ENCODE measurements at places on chromosomes 6 and 20.

DNA sequence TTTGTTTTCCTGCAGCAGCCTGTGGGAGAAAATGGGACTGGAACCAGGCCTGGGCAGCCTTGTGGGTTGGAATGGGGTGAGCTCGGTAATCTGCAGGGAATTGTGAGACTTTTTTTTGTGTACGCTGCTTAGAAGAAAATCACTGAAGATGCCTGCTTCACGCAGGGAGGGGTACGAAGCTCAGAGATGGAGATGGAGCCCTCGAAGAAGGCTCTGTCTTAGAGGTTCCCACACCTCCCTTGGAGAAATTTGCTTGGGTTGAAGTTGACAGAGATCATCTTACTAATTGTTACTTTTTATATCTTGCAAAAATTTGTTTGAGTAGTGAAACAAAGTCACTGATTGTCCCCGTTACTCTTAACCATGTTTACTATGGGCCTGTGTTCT is 894 bp downstream of the PYGB start:
- no peak for DNase-seq

- no peak for DNase-seq
These were observed 469 bp upstream of the XRN2 start for GRCh38 chr20:21302664-21303060.

DNA sequence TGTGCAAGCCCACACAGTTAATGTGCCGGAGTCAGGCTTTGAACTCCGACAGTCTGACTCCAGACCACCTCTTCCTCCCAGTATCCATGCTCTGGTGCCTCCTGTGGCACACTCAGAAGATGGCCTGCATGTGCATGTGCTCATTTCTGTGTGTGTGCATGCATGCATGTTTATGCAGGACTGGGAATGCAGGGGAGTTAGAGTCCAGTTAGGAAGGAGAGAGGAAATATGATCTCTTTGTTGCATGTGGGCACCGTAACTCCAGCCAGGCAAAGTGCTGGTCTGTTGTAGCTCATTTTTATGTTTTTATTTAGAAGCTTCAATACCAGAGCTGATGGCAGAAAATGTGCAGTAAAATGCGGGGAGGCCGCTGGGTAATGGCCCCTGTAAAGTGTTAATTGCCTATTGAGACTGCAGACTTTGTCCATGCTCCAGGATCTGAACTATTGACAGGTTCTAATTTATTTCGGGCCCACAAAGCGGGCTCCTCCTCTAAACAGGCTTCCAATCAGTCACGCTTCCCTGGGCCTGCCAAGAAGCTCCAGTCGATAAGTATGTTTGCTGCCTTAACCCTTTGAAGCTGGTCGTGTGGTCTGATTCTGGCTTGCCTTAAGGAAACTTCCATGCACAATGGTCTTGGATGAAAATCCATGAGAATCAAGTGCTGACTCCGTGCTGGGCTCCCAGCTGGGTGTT is 248.3 kb downstream of the DHX35 start:
- DNase-seq = no peak

- DNase-seq = no peak
These were observed 3.1 kb downstream of the SHPRH start for GRCh38 chr6:145960918-145961589.

- DNase-seq = no peak
These were observed 5.4 kb upstream of the PRDM1 start for GRCh38 chr6:106080763-106081095.

DNA sequence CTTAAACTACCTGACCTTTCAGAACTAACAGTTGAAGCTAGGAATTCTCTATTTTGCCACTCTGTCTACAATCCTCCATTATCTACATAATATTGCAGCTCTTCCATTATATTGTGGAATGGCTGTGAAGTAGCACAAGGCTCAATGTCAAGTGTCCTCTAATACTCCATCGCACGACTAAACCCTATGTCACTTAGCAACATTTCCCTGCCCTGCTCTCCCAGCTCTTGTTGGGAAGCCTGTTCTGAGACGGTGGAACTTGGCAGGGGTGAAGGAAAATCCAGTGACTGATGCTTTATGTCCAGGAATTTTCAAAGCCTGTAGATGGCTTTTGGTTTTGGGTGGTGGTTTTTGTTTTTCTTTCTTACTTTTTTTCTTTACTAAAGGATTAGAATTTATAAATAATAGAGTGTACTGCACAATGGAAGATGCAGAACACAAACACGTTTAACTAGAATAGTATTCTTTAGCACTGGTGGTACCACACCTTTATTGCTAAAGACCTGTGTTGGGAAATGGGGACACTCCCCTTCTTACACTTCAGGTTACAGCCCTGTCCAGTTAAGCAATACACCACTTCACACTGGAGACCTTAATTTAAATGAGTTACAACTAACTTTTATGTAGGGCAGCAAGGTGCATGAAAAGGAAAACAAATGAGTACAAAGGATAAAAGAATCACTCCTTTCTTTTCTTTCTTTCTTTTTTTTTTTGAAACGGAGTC is 20.7 kb upstream of the AMD1 start:
- no peak for DNase-seq

GRCh38 chr6:147156218-147156617 is 48.0 kb upstream of the STXBP5 start:
- DNase-seq = no peak

DNA sequence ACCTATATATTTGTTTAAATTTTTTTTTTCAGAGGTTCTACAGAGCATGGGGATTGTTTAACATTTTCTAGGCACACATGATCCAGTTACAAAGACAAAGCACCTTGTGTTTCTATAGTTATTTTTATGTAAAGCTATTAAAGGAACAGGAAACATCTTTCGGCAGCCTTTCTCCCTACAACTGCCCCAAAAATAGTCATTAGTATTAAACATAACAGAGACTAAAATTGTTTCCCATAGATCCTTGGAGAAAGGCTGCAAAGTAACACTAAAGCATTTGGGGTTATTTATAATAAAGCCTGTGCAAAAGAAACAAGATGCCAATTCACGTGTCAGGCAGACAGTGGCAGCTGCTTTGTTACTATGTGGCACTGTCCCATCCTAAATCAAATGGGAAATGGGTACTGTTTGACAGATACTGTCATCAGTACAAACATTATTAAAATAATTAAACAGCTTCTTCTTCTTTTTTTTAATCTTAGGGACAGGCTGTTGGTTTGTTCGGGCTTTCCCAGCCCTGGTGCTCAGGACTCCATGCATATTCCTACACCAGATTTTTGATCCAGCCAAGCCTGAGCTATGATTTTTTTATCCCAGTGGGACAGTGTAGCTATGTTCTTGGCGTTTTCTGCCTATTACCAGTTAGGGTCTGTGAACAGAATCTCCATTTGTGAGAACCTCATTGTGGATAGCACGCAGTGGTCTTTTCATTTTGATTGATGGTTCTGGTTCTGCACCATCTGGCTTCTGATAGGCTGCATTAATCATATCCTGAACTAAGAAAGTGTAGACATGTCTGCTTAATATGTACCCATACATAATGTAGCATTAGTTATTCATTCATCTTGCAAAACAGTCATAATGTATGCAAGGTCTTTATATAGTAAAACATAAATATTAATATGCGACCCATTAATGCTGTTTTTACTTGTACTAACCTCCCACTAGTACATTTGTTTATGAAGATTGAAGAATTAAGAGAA is 460.4 kb upstream of the SOX4 start:
- no peak for DNase-seq

GRCh38 chr20:10218536-10219451 is at the start of gene SNAP25:
Gene SNAP25, plus strand, starts transcription at chr20:10218830. Its CDS starts 56,662 bp downstream, at chr20:10275492.
- no peak for DNase-seq

DNA sequence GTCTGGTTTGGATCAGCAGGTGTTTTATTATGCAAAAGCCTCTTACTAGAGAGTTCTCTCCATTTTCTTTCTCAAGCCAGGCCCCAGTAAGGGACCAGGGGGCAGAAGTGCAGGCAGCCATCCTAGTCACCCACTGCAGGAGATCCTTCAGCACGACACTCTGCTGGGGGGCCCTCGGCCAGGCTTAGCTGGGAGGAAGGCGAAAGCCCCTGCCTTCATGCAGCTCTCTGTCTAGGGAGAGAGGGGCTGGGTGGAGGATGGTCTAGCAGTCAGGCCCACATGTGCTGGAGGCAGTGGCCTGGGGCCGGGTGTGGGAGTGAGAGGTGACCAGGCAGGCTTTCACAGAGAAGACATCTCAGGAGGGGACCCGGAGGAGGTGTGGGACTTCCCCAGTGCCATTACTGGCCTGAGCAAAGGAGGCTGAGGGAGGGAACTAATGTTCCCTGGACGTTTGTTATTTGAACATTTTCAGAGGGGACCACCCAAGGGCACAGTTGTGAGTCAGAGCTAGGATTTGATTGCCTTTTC is 33.5 kb upstream of the VSTM2L start:
- DNase-seq = no peak

GRCh38 chr6:89483111-89483720 is 50.3 kb downstream of the ANKRD6 start:
- no peak for DNase-seq

DNA sequence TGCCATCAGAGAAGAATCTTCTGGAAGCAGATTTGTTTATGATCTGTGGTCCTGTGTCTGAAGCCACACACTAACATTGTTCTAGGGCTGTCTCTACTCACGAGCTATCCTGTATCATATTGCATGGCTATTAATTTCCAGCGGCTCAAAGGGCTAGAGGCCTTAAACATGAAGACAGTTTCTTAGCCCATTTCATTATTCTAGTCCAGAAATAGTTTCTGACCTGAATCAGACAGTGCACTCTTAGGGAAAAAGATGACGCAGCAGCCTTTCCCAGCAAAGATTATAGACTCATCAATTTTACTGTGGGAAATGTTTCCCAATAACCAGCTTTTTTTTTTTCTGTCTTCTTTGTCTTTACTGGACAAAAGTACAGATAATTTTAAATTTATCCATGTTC is 105.3 kb upstream of the SUPT3H start:
- no peak for DNase-seq

- peak; percentile 13 for DNase-seq
These were observed 76.4 kb downstream of the EYA2 start for GRCh38 chr20:46970937-46971630.

- no peak for DNase-seq
These were observed 180.2 kb downstream of the EPM2A start for GRCh38 chr6:145555084-145555483.

- DNase-seq = no peak
These were observed 27.6 kb downstream of the ZNF311 start for GRCh38 chr6:28977341-28978132.

DNA sequence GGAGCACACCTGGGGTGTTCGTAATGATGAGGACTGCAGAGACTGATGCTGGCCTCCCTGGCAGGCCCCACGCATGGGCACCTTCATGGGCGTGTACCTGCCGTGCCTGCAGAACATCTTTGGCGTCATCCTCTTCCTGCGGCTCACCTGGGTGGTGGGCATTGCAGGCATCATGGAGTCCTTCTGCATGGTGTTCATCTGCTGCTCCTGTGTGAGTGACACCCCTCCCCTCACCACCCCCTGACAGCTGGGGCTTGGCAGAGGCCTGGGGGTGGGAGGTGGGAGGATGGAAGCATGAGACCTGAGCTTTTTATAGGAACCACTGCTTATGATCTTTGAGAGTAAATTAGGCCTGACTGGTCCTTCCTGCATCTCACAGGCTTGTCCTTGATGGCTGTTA is 6.7 kb downstream of the SLC12A5 start:
- DNase-seq = no peak

DNA sequence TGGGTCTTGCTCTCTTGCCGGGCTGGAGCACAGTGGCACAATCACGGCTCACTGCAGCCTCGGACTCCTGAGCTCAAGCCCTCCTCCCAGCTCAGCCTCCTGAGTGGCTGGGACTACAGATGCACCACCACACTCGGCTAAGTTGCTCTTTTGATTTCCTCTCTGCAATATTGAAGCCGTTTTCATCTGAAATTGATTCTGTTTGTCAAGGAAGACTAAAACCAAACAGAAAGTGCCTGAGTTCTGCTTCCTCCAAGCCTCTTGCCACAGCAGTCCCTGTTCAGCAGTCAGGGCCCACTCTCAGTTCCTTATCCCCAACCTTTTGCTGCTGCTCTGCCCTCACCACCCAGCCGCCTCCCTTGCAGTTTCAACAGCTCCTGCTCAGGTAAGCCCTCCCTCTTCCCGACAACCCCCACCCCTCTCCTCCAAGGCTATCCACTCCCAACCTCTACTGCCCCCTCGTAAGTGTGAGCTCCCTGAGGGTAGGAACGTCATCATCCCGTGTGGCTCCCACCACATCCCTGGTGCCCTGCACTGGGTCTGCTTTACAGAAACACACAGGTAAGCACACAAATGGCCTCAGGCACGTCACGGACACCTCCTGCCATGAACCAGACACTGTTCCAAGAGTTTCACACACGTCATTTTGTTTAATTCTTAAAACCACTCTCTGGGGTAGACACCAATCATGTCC is 70.7 kb upstream of the TAB2 start:
- no peak for DNase-seq

- DNase-seq = no peak
These were observed 15.5 kb upstream of the TCFL5 start for GRCh38 chr20:62876902-62877816.

DNA sequence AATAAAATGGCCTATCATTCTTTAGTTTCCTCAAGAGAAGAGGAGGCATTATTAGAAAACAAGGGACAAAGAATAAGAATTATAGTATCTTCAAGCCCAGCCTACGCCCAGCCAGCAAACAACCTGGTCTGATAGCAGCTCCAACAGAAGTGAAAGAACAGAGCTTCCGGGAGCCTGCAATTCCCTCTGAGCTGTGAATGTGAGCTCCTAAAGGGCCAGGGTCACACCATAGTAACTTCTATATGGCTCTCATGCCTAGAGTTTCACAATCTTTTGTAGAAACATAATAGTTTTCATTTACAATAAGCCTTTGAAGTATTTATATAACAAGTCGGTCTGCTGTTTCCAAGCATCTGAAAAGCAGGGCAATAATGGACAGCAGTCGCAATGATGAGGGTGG is 116.5 kb downstream of the SMLR1 start:
- DNase-seq = no peak

DNA sequence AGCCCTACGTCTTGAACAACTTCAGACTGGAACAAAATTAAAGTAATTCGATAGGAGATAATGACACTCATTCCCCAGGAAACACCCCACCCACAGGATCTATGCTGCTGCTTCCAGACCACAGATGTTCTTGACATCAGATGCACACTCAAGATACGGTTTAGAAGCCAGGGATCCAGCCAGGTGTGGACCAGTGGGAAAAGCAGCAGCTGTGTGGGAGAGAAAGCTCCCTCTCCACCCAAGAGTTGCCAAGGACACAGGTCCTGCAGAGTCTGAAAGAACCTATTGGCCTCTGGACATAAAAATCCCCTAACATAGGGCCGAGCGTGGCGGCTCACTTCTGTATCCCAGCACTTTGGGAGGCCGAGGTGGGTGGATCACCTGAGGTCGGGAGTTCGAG is 91.7 kb upstream of the NFATC2 start:
- DNase-seq = no peak

- no peak for DNase-seq
These were observed 71.8 kb downstream of the ASCC3 start for GRCh38 chr6:100809346-100809745.

DNA sequence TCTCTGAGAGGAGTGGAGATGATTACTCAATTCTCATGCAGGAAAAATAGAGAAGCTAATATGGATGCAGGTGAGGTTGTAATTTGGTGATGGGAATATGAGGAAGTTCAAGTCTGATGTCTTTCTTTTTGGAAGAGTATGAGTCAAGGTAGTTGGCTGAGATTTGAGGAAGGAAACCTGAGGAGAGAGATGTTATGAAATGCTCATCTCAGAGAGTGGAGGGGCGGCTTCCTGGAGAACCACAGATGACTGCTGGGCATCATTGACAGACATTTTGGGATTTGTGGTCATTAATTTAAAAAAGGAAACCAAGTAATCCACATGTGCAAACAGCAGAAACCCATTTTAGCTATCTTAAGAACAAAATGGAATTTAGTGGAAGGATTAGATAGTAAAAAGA is 72.5 kb upstream of the UST start:
- no peak for DNase-seq

All from LoVo (cell line).